ENCODE measurements at places on chromosomes 12 and 14.

DNA sequence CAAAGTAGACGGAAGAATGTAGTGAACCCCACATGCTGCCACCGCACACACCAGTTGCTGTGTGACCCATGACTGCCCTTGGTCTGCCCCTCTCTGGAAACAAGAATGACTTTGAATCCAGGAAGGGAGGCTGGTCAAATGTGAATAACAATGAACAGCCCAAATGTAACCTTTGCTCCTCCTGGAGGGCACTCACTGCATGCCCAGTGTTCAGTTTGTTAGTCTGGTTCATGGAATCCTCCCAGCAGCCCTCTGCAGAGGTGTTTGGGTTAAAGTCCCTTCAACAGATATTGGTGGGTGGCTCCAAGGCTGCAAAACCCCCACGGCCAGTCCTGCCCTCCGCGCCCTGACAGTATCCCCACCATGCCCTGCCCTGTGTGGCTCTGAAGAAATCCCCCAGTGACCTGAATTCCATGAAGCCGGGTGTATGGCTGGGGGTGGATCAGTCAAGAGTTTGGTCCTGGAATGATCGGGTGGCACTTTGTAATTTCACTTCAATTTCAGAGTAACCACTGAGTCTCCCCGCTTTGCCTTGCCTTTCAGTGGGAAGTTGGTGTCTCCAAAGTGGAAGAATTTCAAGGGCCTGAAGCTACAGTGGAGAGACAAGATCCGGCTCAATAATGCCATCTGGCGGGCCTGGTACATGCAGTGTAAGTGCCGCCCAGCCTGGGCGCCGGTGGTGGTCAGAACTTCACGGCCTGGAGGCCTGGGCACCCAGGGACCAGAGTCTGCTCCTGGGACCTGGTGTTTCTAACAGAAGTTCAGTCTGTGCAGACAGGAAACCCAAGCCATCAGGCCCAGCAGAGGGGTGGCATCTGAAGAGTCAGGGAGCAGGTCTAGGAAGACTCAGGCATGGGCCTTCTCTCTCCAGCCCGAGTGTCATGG, 47.1 kb downstream of the IL31 start:
- no peak for DNase-seq

GRCh38 chr14:28763751-28764256, 2.8 kb upstream of the FOXG1 start:
- DNase-seq: no peak

- no peak for DNase-seq
These were observed 417.7 kb downstream of the FLRT2 start for GRCh38 chr14:85947461-85948139.

- DNase-seq: no peak
These were observed 38.6 kb downstream of the GARIN6 start for GRCh38 chr12:99686142-99686541.

DNA sequence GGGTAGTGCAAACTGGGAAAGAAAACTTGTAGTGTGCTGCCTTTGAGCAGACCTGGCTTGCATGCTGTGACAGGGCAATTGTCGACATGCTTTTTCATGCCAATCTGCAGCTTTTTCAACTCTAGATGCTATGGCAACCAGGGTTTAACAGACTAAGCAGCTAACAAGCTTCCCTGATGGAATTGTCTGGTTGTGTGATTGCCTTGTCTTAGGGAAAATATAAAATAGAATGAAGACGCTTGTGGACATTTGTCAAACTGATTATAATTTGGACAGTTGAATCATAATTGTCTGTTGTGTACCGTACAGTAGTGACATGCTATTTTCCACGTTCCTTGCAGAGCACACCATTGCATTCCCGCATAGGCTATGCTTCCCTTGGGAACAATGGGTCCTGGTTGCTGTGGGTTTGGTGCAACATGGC, 113.0 kb downstream of the FOXG1 start:
- no peak for DNase-seq

GRCh38 chr14:93923626-93924025, 3.5 kb upstream of the FAM181A start:
- DNase-seq: no peak

- no peak for DNase-seq
These were observed 4.3 kb downstream of the IRF2BPL start for GRCh38 chr14:77024171-77024691.

DNA sequence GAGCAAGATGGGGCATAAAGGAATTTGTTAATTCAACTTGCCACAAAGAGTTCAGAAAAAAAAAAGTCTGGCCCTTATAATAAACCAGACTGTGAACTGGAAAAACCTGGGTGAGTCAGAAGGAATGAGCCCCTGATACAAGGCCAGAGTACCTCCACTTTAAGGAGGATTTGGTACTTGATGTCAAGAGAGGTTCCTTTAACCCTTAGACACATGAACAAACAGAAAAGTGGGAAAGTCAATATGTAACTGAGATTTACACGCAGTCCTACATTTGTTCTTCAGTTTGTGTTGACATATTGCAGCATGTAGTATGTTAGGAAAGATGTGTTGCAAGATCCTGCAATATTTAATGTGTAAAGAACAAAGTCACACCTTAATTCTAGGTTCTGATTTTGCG, 14.2 kb upstream of the SLC38A4 start:
- peak; percentile 17 for DNase-seq

GRCh38 chr12:53717319-53717718, 9.9 kb downstream of the CALCOCO1 start:
- DNase-seq: no peak

DNA sequence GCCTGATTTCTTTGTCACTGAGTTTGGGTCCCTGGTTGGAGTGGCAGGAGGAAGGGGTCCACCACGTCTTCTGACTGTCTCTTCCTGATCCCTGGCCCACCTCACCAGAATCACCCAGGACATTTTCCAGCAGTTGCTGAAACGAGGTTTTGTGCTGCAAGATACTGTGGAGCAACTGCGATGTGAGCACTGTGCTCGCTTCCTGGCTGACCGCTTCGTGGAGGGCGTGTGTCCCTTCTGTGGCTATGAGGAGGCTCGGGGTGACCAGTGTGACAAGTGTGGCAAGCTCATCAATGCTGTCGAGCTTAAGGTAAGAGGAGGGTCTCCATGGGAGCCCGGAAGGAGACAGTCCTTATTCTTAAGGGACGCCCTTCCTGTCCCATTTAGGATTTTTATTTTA, 12.3 kb downstream of the MARS1 start:
- DNase-seq: no peak

GRCh38 chr12:59014885-59015284, 94.6 kb upstream of the LRIG3 start:
- DNase-seq: no peak

DNA sequence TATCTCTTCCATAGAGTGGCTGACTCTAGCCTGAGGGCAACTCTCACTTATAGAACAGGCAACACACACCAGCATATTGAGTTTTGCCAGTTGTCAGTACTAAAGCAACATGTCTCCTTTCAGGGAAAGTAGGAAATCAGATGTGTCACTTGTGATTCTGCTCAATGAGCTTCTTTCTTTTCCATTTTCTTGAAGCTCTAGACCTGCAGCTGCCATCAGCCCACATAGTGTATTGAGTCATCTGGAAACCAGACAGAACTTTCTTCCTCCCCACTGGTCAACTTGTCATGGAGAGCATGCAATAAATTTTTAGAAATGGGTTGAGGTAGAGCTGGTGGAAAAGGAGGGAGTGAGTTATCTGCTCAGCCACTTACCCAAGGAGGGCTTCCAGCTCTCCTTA, 209.0 kb upstream of the PLEKHG7 start:
- no peak for DNase-seq

DNA sequence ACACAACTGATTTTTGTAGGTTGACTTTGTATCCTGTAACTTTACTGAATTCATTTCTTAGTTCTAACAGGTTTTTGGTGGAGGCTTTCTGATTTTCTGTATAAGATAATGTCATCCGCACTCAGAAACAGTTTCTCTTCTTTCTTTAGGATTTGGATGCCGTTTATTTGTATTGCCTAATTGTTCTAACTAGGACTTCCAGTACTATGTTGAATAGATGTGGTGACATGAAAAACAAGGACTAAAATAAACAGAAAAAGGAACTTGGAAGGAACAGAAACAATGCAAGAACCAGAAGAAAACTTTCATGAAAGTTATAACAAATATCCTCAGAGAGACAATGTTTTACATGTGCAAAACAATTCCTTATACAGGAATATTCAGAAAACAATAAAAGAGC, 100.3 kb downstream of the GTF2A1 start:
- no peak for DNase-seq

- no peak for DNase-seq
These were observed 53.6 kb downstream of the ARL6IP4 start for GRCh38 chr12:123034022-123034541.

DNA sequence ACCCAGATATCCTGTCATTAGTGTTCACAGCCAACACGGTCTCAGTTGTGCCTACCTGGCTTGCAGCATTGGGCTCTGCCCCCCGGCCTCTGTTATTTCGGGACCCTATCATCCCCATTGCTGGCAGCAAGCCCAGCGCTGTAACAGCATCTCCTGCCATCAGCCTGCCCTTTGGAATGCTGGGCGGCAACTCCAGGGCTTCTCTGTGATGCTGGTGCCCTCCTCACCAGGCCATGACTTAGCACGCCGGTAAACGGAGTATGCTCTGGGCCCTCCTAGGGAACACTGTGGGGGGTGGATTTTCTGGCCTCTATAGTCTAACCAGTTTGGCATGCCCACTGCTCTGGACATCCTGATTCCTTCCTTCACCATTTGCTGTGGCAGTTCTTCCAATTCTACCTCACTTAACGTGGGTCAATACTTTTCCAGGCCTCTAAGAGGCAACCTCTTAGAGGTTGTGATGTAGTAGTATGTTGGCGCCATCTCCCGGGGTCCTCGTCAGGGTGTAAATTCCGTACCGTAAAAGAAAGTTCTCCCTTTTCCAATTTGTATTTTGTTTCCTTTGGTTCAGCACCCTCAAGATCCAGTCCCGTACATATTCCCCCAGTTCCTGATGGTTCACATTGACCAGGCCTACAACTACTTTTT, 80.0 kb downstream of the SINHCAF start:
- peak; percentile 18 for DNase-seq

DNA sequence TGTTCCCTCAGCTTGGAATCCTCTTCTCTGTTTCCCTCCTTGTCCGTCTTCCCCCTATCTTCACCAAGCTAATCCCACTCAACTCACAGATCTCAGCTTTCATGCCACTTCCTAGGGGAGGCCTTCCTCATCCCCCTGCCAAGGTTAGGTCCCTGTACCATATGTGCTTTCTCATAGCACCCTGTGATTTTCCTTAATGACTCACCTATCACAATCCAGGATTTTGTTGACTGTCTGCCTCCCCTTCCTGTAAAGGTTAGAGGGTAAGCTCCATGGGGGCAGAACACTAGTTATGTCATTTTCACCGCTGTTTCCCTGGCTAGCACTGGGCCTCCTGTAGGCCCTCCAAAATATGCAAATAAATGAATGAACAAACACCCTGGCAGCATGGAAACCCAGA, 57.6 kb downstream of the CRADD start:
- DNase-seq: no peak

DNA sequence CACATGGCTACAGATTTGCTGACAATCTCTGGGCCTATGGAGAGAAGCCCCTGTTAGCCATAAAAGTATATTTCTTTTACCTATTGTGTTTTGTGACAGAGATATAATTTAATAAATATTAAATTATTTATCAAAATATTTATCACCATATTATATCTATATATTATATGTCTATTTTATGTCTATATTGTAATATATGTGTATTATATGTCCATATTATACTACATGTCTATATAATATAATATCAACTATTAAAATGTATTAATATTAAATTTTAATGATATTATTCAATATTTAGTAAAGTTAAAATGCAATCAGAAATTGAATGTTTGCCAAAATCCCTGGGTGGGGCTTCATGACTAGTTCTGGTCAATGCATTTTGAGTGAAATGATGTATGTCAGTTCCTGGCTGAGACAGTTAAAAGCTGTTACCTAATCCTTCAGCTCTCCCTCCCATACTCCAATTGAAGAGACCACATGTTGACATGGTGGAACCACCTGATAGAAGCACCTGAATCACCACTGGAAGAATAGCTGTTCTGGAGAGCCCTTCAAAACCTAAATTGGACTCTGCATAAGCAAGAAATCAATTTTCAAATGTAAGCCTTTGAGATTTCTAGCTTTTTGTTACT, 357.3 kb upstream of the DDHD1 start:
- DNase-seq: no peak

DNA sequence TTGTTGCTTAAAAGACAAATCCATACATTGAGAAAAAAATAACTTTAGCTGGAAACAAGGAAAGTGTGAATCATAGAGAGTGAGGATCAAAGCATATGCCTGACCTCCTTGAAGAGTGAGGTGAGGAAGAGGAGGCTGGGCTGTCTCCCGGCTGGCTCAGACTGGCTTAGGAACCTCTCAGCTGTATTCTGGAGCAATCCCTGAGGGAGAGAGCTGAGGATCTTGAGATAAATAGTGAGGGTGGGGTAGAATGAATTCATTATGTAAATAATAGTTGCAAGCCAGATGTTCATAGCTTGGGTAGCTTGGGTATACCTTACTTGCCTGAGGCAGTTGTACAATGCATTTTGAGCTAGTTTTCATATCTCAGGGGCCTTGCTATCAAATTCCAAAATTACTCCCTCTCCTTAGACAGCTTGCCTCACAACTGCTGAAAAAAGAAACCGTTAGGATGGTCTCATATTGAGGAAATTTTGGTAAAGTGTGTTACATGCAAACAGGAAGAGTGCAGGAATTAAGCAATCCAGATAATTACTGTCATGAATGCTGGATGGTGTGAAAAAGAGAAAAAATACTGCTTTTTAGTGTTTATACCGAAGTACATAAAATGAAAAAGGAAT, 30.5 kb upstream of the SLC15A5 start:
- DNase-seq: no peak

GRCh38 chr12:60148109-60148508, 552.3 kb downstream of the SLC16A7 start:
- peak; percentile 96 for DNase-seq

DNA sequence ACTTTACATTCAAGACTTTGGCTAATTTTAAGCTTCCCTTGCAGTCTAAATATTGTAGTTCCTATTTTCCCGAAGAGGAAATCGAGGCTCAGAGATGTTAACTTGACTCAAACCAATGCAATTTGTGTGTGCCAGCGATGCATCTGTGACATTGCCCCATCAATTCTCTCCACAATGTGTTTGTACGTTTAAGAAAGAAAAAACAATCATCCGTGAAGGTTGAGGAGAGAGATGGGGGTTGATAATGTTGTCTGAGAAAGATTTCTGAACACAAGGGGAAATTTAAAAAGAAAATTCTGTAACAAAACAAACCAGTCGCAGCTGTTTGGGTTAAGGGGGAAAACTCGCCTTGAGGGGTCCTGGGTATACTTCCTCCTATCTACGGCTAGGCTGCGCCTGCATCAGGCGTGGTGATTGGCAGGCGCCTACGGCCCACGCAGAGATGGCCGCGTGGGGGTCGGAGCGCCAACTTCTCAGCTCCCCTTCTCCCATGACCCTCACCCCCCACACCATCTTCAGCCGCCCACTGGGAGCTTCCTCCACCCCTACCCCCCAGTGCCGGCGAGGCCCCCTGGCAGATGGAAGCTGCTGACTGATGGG, 12.3 kb downstream of the SIX1 start:
- DNase-seq: no peak

DNA sequence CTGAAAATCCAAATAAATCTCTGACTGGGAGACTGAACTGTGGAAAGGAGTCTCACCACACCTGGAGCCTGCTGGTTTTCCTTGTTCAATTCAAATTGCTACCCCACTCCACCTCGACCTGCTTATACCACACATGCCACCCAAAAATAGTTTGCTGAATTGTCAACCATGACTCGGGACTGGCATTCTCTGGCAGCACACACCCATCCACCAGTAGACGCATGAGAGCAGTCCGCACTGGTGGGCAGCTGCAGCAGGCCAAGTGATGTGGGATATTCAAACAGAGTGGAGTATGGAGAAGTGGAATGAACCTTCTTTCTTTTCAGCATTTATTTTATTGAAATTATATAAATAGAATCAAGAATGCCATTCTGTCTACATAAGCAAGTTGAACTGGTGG, 38.7 kb upstream of the SYCP3 start:
- DNase-seq: no peak
